Stimulated activated CD4-positive, alpha-beta T cell treated with anti-CD3 and anti-CD28 coated beads, Interleukin-2, amount 100 ng/mL, for 48 hours (primary cell): ENCODE measurements at places on chromosomes 1 and 21.

DNA sequence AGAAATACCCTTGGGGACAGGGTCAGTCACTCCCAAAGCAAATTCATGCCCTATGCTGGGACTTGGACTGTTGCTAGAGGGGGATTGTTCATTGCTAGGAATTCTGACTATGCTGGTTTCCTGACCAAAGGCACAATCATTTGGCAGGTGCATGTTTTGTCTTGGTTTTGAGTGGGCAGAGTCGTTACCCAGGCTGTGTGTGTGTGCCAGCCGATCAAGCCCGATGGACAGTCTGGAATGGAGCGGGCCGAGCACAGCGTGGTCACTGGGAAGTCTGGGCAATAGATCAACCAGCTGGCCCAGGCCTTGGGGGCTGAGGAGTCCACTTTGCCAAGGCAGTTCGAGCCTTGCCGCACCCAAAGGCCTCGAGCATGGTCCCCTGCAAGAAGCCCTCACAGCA is 60.9 kb downstream of the HTR6 start:
- DNase-seq, result no peak

- no peak for DNase-seq
Measured at GRCh38 chr21:43286196-43286595, 117.4 kb downstream of the CRYAA start.

DNA sequence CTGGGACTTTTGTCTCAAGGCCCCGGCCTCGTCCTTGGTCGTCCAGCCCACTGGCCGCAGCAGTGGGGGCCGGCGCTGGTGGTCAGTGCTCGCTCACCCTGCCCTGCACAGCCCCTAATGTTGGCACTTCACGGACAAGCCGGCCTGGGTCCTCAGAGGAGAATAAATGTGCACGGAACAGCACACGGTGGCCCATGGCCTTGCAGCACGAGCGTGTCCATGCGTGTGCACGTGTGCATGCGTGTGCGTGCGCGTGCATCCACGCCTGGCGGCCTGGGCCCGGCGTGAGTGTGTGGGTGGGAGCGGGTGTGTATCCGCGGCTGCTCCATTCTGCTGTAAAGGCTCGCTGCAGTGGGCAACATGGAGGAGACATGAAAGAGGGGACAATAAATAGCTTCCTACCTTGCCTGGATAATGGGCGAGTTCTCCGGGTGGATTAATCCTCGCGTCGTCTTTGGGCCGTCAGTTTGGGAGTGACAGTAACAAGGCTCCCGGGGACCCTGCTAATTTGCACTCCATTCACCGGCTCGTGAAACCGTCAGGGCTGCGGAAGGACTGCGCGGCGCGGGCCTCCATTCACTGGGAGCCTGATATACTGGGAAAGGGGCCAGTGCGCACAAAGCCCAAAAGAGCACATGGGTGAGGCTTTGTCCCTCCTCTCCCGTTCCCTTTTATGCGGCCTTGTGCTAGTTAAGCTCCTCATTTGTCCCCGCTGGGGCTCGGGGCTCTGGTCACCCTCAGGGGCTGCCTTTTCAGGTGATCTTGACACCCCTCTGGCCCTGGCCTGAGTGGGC is 142.8 kb downstream of the PRDM16 start:
- DNase-seq, result no peak

DNA sequence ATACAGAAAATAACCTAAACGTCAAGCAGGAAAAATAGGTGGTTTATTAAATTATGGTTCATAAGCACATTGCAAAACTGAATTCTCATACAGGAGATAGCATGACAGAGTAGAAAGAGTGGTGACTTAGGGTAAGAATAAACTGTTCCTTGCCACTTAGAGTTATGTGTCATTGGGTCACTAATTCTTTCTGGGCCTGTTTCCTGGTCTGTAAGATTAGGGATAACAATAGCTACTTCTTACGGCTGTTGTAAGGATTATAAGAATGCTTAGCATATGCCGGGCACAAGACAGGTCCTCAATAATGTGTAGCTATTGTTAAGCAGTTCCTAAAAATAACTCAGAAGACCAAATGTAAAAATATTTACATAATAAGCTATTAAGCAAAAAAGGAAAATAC is 24.2 kb downstream of the SNRNP40 start:
- no peak for DNase-seq
